ENCODE measurements at places on chromosomes 2 and 18.

DNA sequence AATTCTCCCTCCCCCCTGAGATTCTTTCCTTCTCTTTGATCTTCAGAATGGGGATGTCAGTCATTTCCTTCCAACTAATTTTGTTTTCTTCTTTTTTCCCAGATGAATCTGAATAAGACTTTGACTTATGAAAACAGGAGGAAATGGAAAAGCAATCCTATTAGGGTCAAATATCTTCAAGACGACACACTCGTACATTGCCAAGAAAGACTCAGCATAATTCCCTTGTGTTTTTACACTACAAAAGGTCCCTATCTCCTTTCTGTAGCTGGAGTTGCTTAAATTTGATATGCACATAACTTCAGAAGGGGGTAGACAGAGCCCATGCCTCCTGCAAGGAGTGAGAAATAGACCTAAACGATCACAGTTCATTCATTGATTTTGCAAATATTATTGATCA is 230.3 kb upstream of the RBBP8 start:
- DNase-seq, result no peak
- H3K4me3 ChIP-seq, result no peak overlapping the region
- no peaks in the 10 kb centered on the region for H3K36me3 ChIP-seq
- H3K27me3 ChIP-seq, result peaks cover 7% of the 10 kb centered on the region

DNA sequence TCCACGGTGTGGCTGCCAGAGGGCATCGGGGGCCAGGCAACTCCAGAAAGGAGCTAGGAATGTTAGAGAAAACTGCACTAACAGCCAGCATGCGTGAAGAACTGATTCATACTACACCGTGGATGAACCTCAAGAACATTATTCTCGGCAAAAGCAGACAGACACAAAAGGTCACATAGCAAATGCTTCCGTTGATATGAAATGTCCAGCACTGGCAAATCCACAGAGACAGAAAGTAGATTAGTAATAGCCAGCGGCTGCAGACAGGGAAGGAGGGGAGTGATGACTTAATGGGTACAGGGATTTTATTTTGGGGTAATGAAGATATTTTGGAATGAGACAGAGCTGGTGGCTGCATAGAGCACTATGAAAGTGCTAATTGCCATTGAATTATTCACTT is 37.4 kb downstream of the SCTR start:
- no peaks in the 10 kb centered on the region for H3K36me3 ChIP-seq
- no peak overlapping the region for H3K27ac ChIP-seq
- peaks cover 82% of the 10 kb centered on the region for H3K4me1 ChIP-seq
- DNase-seq, result no peak

- no peaks in the 10 kb centered on the region for H3K36me3 ChIP-seq
- H3K4me1 ChIP-seq, result no peaks in the 10 kb centered on the region
- DNase-seq, result no peak
- H3K27ac ChIP-seq, result no peak overlapping the region
- peaks cover 5% of the 10 kb centered on the region for H3K27me3 ChIP-seq
Observed at GRCh38 chr2:79993144-79993543, 311.4 kb downstream of the LRRTM1 start.

- no peak overlapping the region for H3K27ac ChIP-seq
- no peak for DNase-seq
- peaks cover 20% of the 10 kb centered on the region for H3K4me1 ChIP-seq
- H3K4me3 ChIP-seq, result no peak overlapping the region
- H3K36me3 ChIP-seq, result no peaks in the 10 kb centered on the region
- H3K27me3 ChIP-seq, result peaks cover 12% of the 10 kb centered on the region
Observed at GRCh38 chr2:197210430-197210829, 100.2 kb downstream of the ANKRD44 start.

DNA sequence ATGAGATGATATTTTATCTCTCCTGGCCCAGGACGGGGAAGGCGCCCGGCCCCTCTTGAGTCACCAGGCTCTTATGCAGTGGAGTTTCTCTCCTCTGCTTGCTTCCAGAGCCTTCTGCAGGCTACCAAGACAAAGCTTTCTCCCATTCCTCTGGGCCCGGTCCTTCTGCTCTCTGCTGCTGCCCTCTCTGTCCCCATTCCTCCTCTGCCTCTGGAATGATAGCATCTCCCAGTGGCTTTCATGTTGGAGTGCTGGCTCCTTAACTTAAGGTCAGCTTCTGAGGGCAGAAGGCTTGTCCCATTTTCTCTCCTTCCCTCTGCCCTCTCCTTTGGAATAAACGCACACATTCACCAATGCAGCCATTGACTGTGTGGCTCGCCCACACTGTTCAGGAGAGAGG is 86.2 kb downstream of the SDC1 start:
- no peak for DNase-seq
- H3K27ac ChIP-seq, result peak overlapping the region; percentile 41
- peaks cover 84% of the 10 kb centered on the region for H3K4me1 ChIP-seq
- H3K4me3 ChIP-seq, result peak overlapping the region; percentile 15

- H3K27ac ChIP-seq, result peak overlapping the region; percentile 97
- no peak for DNase-seq
- no peak overlapping the region for H3K4me3 ChIP-seq
- H3K36me3 ChIP-seq, result peaks cover 32% of the 10 kb centered on the region
Observed at GRCh38 chr2:233476063-233476410, 90.5 kb downstream of the USP40 start.

DNA sequence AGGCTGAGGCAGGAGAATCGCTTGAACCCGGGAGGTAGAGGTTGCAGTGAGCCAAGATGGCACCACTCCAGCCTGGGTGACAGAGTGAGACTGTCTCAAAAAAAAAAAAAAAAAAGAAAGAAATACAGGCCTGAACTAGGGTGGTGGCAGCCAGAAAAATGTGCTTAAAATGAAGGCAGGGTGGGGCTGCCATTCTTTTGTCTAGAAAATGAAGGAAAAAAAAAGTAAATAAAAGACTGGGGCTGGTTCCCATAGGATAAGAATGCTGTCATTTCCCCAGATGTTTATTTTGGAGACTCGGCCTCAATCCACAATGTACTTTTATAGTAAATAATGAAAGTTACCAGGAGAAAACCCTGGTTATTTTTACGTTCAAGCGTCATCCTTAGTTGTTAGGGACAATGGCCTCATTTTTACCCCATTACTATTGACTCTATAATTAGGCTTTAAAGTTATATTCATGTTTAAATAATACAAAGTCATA is 58.9 kb downstream of the ATP8B1 start:
- H3K27me3 ChIP-seq, result no peaks in the 10 kb centered on the region
- H3K36me3 ChIP-seq, result peaks cover 3% of the 10 kb centered on the region
- no peak overlapping the region for H3K27ac ChIP-seq
- no peak for DNase-seq
- peaks cover 14% of the 10 kb centered on the region for H3K4me1 ChIP-seq

Data from nephron progenitor cell (in vitro differentiated cells).